ENCODE measurements at places on chromosomes 3 and 15.
A peak's percentile ranks its signal among the peaks of the same experiment; 100 is the strongest.

DNA sequence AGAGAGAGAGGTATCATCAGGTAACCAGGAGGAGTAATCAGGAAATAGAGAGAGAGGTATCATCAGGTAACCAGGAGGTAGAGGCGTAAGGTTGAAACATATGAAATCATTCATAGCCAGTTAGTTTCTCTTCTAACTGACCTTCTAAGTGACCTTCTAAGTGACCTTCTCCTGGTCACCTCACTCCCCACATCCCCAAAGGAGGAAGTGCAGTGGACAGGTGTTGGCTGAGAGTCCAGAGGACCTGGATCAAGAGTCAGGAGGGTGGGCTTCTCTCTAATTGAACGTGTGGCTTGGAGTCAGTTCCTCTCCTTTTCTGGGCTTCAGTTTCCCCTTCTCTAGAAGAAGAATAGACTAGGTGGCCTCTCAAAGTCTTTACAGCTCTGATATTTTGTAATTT, 121.3 kb upstream of the DLG1 start:
- DNase-seq: no peak
- H3K36me3 ChIP-seq: no peaks in the 10 kb centered on the region
- H3K27ac ChIP-seq: no peak overlapping the region
- H3K4me3 ChIP-seq: no peak overlapping the region
- no peaks in the 10 kb centered on the region for H3K4me1 ChIP-seq
- peaks cover 4% of the 10 kb centered on the region for H3K27me3 ChIP-seq

GRCh38 chr3:171135549-171135948, 109.0 kb upstream of the SLC2A2 start:
- H3K27me3 ChIP-seq: no peaks in the 10 kb centered on the region
- H3K4me1 ChIP-seq: no peaks in the 10 kb centered on the region
- H3K36me3 ChIP-seq: no peaks in the 10 kb centered on the region
- no peak overlapping the region for H3K27ac ChIP-seq

DNA sequence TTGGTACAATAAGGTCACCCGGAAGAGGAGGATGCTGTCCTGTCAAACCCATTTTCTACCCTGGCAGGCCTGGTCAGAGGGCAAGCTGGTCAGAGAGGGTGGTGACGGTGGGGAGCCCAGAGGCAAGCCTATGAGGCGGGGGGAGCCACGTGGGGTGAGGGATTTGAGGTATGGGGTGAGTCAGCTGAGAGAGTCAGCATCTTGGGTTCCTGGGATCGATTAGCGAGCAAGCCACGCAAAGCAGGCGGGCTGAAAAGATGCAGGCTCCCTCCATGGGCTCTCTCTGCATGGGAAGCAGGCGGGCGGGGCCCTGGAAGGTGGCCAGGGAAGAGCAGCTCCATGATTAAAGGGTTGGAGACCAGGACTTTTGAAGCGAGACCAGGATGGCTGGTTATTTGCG, 48.1 kb downstream of the MAGEF1 start:
- peak overlapping the region; percentile 17 for H3K27ac ChIP-seq
- H3K27me3 ChIP-seq: peaks cover 12% of the 10 kb centered on the region
- no peaks in the 10 kb centered on the region for H3K36me3 ChIP-seq
- H3K4me1 ChIP-seq: peaks cover 5% of the 10 kb centered on the region

DNA sequence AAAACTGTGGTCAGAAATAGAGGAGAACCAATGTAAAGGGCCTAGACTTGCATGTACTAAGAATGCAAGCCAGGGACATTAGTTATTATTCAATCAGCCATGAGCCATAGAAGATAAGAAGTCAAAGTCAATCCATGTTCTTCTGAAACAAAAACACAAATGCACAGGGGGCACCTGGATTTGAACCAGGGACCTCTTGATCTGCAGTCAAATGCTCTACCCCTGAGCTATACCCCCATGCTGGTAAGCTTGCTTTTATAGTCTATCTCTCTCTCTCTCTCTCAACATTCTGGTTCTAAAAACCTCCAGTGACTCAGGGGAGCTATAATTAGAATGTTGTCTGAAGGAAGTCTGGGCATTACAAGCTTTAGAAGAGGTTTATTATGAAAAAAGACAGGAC, 85.6 kb upstream of the ACP3 start:
- H3K27me3 ChIP-seq: peaks cover 15% of the 10 kb centered on the region
- no peak overlapping the region for H3K27ac ChIP-seq
- H3K4me1 ChIP-seq: no peaks in the 10 kb centered on the region
- H3K4me3 ChIP-seq: no peak overlapping the region
- no peaks in the 10 kb centered on the region for H3K36me3 ChIP-seq

DNA sequence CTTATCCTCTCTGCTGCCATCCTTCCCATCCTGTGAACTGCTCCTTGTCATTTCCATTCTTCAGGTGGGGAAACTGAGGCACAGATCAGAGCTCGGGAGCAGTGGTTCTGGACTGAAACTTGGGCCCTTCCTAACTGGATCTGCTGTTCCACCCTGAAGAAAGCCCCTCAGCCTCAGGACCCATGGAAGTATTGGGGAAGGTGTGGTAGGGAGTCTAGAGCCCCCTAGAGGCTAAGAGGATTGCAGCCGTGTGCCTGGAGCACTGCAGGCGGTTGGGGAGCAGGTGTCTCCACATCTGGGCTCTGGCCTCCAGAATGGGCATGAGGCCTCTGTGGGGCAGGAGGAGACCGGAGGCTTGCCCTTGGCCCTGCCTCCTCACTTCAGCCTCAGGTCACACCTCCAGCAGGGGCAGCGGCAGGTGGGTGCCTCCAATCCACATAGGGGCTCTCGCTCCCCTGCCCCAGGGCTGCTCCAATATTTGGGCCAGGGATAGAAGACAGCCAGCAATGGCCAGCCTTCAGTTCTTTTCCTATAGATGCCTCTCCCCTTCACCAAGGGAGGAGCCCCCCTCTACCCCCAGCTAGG, 28.1 kb downstream of the DNAJB8 start:
- DNase-seq: no peak
- peaks cover 19% of the 10 kb centered on the region for H3K27me3 ChIP-seq
- no peak overlapping the region for H3K4me3 ChIP-seq
- H3K4me1 ChIP-seq: no peaks in the 10 kb centered on the region

- no peak overlapping the region for H3K27ac ChIP-seq
- no peak for DNase-seq
- no peak overlapping the region for H3K4me3 ChIP-seq
Observed at GRCh38 chr3:56144805-56145204, 323.5 kb downstream of the ERC2 start.

- peaks cover 5% of the 10 kb centered on the region for H3K27me3 ChIP-seq
- H3K36me3 ChIP-seq: no peaks in the 10 kb centered on the region
- H3K4me3 ChIP-seq: no peak overlapping the region
- no peak overlapping the region for H3K27ac ChIP-seq
- H3K4me1 ChIP-seq: peaks cover 2% of the 10 kb centered on the region
- DNase-seq: no peak
Observed at GRCh38 chr15:39597336-39597735, 16.5 kb downstream of the THBS1 start.

- no peaks in the 10 kb centered on the region for H3K36me3 ChIP-seq
- peak overlapping the region; percentile 82 for H3K27ac ChIP-seq
- H3K4me3 ChIP-seq: peak overlapping the region; percentile 93
- DNase-seq: no peak
- H3K27me3 ChIP-seq: peaks cover 1% of the 10 kb centered on the region
- peaks cover 10% of the 10 kb centered on the region for H3K4me1 ChIP-seq
Observed at GRCh38 chr3:13479332-13479581, 849 bp upstream of the HDAC11 start.

- peak; percentile 44 for DNase-seq
- peaks cover 30% of the 10 kb centered on the region for H3K4me1 ChIP-seq
Observed at GRCh38 chr3:67655364-67656121, 1.1 kb upstream of the SUCLG2 start.

GRCh38 chr15:67785431-67785830, 39.9 kb upstream of the SKOR1 start:
- DNase-seq: no peak
- peaks cover 25% of the 10 kb centered on the region for H3K4me1 ChIP-seq
- peaks cover 13% of the 10 kb centered on the region for H3K36me3 ChIP-seq
- no peak overlapping the region for H3K4me3 ChIP-seq

GRCh38 chr3:43077261-43077660, 28.6 kb downstream of the POMGNT2 start:
- peaks cover 19% of the 10 kb centered on the region for H3K36me3 ChIP-seq
- no peak overlapping the region for H3K4me3 ChIP-seq
- no peak overlapping the region for H3K27ac ChIP-seq
- no peak for DNase-seq

DNA sequence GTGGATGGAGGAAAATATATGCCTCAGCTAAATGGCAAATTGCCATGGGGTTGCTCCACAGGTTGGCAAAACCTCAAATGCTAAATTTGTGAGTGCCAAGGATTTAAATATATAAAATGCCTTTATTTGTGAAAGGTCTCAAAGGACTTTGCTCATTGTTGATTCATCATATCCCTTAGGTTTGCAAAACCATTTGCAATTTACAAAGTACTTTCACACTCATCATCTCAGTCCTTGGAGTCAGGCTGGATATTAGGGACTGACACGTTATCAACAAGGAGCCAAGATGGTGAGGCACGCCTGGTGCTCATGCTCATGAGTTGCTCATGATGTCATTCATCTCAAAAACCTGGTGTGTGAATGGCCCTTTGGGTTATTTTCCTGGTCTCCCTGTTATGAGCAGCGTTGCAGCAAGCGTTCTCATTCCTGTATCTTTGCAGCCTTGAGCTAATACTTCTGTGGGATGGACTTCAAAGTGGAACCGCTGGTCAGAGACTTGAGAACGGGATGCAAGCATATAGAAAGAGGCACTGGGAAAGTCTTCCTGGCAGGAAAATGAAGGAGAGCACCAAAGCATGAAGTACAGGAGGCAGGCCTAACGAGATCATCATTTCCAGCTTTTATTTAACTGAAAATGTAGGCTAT, 66.0 kb downstream of the MYO1E start:
- H3K27me3 ChIP-seq: no peaks in the 10 kb centered on the region
- peaks cover 55% of the 10 kb centered on the region for H3K4me1 ChIP-seq
- H3K4me3 ChIP-seq: no peak overlapping the region

DNA sequence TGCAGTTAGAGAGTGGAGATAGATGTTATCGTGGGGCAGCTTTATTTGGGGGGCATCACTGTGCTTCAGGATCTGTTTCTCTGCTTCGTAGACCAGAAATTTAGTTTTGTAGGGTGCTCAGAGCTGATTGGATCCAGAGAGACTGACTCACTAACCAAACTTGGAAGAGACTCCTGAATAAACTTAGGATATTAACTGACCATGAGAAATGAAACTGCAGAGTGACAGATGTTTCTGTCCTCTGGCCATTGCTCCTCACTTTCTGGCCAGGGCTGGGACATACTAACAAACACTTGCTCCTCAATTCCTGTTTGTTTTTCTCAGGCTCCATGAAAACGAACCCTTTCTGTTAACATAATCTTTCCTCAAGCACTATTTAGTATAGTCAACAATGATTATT, 4.3 kb downstream of the ZNF592 start:
- no peak overlapping the region for H3K4me3 ChIP-seq
- no peak for DNase-seq
- H3K4me1 ChIP-seq: peaks cover 45% of the 10 kb centered on the region
- peaks cover 7% of the 10 kb centered on the region for H3K36me3 ChIP-seq
- no peaks in the 10 kb centered on the region for H3K27me3 ChIP-seq

DNA sequence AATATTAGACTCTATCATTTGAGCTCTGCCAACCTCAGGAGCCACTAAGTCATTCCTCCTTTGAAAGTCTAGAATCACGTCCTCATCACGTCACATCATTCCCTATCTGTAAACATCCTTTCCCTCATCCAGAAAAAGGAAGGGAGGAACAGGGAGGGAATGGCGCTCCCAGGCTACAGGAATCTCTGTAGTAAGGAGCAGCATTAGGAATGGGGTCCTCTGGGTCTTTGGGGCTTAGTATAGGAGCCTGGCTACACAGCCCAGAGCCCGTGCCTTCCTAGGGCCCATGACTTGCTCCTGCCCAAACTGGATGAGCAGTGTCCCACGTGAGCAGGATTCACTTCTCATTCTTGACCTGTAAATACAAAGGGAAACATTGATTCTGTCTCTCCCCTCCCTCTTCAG, 1.6 kb downstream of the TAGLN3 start:
- H3K36me3 ChIP-seq: peaks cover 1% of the 10 kb centered on the region
- DNase-seq: no peak
- peaks cover 2% of the 10 kb centered on the region for H3K27me3 ChIP-seq
- no peak overlapping the region for H3K27ac ChIP-seq
- H3K4me1 ChIP-seq: peaks cover 15% of the 10 kb centered on the region
- no peak overlapping the region for H3K4me3 ChIP-seq
